ENCODE measurements at places on chromosomes 3 and 15.

DNA sequence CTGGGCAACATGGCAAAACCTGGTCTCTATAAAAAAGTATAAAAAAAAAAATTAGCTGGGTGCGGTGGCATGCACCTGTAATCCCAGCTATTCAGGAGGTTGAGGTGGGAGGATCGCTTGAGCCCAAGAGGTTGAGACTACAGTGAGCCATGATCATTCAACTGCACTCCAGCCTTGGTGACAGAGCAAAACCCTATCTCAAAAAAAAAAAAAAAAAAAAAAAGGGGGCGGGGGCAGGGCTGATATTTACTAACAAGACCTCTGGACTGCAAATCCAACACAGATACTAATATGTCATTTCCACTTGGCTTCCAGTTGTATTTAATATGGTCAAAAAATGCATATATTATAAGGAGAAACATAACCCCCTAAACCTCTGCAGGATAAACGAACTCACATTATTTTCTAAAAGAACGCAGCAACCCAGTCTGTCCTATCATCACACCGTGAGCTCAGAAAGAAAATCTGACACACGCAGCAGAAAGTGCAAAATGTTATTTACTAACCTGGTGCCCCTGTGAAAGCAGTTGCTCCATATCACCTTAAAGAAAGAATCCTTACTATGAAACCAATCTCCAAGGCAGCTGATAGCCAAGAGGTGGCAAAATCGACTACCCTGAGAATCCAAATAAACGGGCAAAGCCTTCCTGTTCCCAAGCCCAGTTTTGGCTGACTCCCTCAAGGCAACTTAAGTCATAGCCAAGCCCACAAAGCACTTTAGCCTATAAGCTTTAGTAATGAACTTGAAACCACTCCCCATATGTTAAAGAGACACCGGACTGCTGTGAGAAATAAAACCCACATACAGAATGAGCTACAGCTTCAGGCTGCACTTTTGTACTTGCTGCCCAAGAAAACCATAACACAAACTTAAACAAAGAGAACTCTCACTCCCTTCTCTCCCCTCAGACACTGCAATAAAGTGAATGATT, 39.3 kb downstream of the PLD1 start:
- DNase-seq, result peak; percentile 61

GRCh38 chr3:10333349-10333650, 12.4 kb upstream of the SEC13 start:
- DNase-seq, result no peak

GRCh38 chr3:4306860-4307259, 3.7 kb downstream of the SETMAR start:
- no peak for DNase-seq

DNA sequence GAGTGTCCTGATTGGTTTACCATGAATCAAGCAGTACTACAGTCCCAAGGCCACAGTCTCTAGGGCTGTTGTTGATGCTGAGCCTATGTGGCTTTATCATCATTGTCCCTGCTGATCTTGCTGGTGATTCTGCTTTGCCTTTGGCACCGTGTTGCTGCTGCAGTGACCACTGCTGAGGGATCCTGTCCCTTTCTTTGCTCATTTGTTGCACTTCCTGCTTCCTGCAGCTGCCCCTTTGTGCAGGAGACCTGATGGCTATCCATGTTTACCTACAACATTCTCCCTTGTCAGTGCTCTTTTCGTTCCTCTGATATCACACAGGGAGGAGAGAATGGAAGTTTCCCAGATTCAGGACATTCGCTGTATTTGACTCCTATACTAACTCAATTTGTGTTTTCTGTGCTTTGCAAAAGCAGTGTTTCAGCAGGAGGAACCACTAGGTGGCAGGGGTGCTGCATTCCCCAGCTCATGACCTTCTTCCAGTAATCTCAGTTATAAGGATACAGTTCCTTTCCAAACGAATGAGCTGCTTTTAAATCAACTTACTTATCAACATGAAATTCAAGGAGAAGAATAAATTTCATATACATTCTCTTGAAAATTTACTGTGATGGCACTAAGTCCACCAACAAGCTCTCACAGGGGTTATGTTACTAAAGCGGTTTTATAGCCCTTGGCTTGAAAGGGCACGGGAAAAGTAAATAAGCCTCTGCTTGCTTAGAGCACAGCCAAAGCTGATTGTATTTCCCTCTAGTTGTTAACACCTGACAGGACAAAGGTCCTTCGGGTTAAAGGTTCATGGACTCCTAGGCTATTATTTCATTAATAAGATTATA, 9.7 kb upstream of the THUMPD3 start:
- DNase-seq, result peak; percentile 69

DNA sequence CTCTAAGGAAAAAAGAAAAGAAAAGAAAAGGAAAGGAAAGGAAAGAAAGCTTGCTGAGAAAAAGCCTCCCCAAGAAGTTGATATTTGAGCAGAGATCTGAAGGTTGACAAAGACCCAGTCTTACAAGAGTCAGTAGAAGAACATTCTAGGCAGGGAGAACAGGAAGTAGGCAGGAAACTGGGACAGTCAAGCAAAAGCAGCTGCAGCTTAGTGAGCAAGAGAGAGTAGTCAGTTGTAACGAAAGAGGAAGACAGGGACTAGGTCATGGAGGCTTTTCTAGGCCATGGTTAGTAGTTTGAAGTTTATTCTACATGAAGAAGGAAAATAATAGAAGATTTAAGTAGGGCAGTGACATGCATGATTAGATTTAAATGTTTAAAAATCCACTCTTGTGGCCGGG, 31.8 kb upstream of the KLHL6 start:
- DNase-seq, result no peak

DNA sequence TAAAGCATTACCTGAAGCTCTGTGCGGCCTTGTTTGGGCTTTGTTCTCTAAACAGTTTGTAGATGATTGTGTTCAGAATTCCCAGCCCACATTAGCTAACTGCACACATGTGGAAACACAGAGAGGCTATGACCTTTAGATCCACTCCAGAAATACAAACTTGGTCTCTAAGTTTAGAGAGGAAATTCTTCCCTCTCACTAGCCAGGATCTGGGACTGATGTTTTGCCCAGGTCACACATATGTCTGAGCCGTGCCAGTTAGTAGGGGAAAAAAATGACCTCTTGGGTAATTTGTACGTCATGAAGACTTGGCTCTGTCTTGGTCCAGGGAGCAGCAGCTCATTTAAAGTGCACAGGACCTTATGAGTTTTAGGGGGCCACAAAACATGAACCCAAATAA, 223.1 kb downstream of the RBMS3 start:
- no peak for DNase-seq

DNA sequence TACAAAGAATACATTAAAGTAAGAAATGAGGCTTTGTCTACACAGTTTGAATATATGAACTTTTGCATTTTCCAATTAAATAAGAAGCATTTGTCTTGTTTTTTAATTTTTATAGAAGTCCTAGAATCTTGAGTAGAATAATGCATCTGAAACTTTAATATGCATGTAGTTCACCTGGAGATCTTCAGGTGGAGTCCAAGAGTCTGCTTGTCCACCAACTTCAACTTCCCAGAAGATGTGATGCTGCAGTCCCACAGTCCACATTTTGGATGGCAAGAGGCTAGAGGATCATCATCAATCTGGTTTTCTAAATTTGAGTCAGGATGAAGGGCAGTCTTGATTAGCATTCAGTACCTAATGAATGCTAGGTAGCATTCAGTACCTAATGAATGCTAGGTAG, 357.6 kb upstream of the SOX2 start:
- DNase-seq, result no peak

GRCh38 chr15:55587321-55588069, 650 bp downstream of the PYGO1 start:
- no peak for DNase-seq

GRCh38 chr15:39327005-39327730, 253.7 kb upstream of the THBS1 start:
- DNase-seq, result peak; percentile 37

DNA sequence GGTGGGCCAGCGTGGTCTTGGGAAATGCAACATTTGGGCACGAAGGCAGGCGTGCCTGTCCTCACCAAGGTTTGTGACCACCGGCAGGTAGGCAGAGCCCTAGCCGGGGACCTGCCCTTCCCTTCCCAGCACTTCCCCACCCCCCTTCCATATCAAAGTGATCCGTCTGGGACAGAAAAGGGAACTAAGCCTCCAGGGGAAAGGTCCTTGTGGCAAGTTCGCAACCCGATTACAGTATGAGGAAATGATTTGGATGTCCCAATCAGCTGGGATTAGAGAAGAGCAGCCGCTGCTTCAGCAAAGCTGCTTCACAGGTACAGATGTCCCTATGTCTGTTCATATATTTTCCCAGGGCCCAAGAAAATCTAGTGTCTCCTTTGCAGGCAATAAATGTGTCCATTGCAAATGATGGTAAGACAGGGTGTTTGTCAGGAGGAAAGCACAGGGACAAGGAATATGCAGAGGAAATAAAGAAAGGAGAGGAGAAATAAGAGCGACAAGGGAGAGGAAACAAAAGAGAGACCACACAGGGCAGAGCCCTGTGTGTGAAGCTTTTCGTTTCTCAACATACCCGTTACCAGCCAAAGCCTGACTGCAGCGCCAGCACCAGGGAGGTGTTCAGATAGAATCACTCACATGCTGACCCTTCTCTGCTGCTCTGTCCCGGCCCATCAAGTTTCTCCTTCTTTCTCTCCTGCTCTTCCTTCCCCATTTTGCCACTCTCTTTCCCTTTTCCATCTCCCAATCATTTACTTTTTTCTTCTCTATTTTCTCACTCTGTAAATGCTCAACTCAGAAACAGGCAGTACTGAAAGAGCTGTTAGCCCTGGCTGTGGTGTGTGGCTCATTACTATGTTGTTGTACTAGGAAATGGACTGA, 17.4 kb upstream of the SECISBP2L start:
- no peak for DNase-seq

GRCh38 chr3:24521420-24522145, 26.9 kb upstream of the THRB start:
- DNase-seq, result peak; percentile 75

- DNase-seq, result no peak
Measured at GRCh38 chr3:23301819-23302218, 98.7 kb downstream of the UBE2E2 start.

DNA sequence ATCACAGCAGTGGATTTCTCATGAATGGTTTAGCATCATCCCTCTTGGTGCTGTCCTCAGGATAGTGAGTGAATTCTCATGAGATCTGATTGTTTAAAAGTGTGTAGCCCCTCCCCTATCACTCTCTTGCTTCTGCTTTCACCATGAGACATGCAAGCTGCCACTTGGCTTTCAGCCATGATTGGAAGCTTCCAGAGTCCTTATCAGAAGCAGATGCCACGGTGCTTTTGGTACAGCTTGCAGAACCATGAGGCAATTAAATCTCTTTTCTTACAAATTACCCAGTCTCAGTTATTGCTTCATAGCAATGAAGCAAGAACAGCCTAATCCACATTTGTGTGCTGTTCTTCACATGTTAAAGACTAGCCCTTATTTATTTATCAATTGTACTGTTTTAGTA, 495.2 kb upstream of the EPHA6 start:
- no peak for DNase-seq

GRCh38 chr3:122810734-122811133, 15.9 kb downstream of the SLC49A4 start:
- no peak for DNase-seq

- no peak for DNase-seq
Measured at GRCh38 chr3:174102866-174103265, 705.3 kb downstream of the NLGN1 start.

- no peak for DNase-seq
Measured at GRCh38 chr3:30370681-30371271, 235.6 kb upstream of the TGFBR2 start.

DNA sequence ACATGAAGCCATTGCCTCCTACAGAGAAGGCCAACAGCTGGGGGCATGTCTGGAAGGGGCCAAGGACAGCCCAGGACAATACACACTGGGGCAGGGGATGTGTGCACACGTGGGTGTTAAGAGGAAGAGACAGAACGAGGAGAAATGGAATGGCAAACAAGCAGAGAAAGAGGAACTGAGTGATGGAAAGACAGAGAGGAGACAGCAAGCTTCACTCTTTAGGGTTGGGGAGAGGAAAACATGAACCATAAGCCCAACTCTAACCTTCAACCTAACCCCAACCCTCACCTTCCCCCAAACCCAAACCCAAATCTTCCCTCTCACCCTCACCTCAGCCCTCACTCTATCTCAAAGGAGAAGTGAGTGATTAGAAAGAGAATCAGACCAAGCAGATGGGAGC, 11.9 kb upstream of the PARL start:
- DNase-seq, result no peak
